Renal cortex interstitium (tissue), 15 donors: ENCODE measurements at places on chromosomes 3 and 15. TPM values are rescaled to one million over a fixed set of nuclear protein-coding genes. Genes with fewer than 3 reads are reported as not detected.

DNA sequence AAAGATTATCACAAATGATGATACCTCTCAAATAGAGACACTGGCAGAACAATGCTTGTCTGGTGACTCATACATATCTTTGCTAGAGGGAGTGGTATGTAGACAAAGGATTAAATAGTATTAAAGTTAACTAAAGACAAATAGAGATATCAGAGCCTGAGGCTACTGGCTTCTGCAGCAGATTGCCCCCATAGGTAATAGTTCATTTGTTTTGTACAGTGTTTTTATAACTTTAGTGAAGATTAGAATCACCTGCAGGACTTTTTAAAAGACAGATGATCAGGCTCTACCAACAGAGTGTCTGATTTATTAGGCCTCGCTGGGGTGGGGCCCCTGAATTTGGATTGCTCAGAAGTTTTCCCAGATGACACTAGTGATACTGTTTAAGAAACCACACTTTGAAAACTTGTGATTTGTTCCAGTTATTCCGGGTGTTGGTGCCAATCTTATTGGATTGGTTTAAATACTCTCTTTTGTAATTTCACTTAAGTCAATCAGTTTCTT is 96.4 kb downstream of the NAALADL2 start:
- no peak for DNase-seq

- DNase-seq, result no peak
These were observed 491.3 kb upstream of the AGTR1 start for GRCh38 chr3:148206446-148206845.

Gene TTBK2
- polyA plus RNA-seq, result 11.7 TPM

Gene GASK1A
- 5.6 TPM for polyA plus RNA-seq

DNA sequence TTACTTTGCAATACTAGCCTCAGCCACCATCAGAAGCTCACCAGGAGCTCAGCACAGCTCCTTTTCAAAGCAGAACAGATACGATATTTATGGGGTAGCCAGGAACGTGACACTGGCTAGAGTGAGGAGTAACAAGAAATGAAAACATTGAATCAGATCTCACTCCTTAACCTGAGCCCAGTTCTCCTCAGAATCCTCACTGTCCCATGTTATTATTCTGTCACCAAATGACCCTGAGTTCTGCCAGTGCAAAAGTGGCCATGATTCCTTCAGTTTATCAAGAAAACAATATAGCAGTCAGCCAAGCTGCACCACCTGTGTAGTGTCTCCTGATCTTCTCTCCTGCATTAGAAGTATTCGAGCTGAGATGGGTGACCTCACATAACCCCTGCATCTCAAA is 956.7 kb downstream of the TUSC7 start:
- no peak for DNase-seq

DNA sequence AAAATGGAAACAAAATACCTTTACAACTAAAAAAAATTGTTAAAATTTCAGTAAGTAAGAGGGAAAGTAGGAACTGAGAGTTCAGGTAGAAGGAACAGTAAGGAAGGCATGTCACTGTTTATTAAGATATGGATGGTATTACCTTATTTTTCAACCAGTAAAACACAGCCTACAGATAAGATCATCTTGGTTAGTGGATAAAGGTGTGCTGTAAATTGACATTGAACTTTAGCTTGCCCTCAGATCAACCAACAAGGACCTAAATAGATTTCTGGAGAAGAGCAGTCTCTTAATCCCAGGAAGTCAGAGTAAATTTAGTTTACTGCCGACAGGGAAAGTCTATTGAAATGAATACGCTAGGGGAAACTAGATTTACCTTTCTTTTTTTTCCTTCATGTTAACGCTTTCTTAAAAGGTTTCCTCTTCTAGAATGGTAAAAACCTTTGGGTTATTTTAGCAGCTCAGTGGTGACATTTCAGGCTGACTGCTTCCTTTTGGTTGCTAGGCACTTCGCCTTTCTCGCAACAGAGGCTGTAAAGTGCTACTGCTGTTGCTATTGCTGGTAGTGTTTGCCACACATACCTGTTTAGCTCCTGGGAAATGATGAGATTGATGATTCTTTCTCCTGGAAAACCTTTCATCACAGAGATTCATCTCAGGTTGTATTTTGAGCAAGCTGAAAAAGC is 12.9 kb downstream of the DZIP3 start:
- no peak for DNase-seq

GRCh38 chr15:39251413-39252133 is 329.3 kb upstream of the THBS1 start:
- DNase-seq, result no peak

- DNase-seq, result no peak
These were observed 198.5 kb downstream of the FOXP1 start for GRCh38 chr3:71384837-71385716.

GRCh38 chr3:125478326-125478725 is 41.7 kb downstream of the SNX4 start:
- DNase-seq, result no peak

- DNase-seq, result no peak
These were observed 4.8 kb downstream of the VWA5B2 start for GRCh38 chr3:184234224-184234623.

Gene TMEM212
- polyA plus RNA-seq, result 0.08 TPM

DNA sequence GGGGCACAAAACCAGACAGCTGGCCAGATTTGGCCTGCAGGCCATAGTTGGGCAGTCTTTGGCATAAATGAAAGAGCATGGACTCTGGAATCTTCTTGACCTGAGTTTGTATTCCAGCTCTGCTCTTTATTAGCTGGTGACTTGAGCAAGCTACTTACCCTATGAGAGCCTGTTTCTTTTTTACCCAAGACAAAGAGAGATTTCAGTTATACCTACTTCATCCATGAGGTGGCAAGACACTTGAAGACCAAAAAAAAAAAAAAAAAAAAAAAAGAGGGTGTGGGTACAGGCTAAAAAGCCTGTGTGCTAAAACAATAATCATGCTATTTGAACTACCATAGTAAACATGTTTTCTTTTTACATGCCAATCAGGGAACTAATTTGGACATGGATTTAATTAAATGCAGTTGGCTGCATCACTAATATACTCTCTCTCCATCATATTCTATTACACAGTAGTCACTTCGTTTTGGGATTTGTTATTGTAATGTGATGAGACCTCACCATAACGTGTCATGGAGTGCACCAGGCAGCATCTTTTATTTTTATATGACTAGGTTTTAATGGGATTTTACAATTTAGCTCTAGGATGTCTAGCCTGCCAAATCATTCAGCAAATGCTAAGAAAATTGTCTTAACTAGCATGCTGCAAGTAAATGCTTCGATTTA is 109.2 kb upstream of the FHIT start:
- no peak for DNase-seq

Gene C3orf20
- 0.32 TPM for polyA plus RNA-seq

GRCh38 chr3:139339219-139339906 is 4.5 kb upstream of the MRPS22 start:
- no peak for DNase-seq

DNA sequence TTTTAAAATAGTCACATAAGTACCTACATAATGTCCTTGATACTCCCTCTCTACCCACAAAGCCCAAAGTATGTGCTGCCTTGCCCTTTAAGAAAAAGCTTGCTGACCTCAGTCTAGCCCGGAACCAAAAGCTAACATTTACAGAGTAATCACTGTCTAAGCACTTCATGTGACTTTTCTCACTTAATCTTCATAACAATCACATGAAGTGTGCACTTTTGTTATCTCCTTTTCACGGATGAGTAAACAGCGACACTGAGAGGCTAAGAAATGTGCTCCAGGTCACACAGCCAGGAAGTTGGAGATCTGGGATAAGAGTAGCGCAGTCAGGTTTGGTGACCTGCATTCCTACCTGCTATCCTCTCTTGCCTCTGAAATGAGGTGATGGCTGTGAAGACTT is 194.0 kb downstream of the ITPR1 start:
- no peak for DNase-seq

DNA sequence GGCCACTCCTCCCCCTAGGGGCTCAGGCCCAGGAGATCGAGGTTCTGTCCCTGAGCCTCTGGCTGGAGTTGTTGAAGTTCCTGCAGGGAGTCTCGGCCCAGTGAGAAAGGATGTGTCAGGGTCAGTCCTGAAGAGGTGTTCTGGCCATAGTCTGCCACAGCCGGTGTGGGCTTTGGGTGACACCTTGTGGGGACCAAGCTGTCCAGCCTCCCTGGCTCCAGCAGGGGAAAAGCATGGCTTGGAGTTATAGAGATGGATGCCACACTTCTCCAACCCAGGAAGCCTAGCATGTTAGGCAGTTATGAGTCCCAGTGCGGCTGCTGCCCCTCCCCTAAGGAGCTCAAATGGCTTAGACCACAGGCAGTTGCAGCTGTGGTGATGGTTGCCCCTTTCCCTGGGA is 945.6 kb upstream of the GBE1 start:
- DNase-seq, result no peak

DNA sequence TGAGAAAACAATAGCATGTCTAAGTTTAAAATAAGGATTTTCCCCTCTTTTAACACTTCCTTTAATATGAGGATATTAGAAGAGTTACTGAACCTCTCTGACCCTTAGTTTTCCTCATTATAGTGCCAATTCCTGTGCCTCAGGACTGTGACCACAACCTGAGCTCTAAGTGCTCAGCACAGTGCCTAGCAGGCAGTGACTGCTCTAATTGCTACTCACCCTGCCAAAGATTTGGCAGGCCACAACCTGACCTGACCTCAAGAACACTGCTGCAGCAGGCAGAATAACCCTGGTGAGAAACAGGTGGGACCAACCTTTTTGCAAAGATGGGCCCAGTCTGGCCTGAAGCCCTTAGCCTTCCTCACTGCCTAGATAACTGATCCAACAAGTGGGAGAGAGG is 35.7 kb downstream of the NBEAL2 start:
- no peak for DNase-seq

DNA sequence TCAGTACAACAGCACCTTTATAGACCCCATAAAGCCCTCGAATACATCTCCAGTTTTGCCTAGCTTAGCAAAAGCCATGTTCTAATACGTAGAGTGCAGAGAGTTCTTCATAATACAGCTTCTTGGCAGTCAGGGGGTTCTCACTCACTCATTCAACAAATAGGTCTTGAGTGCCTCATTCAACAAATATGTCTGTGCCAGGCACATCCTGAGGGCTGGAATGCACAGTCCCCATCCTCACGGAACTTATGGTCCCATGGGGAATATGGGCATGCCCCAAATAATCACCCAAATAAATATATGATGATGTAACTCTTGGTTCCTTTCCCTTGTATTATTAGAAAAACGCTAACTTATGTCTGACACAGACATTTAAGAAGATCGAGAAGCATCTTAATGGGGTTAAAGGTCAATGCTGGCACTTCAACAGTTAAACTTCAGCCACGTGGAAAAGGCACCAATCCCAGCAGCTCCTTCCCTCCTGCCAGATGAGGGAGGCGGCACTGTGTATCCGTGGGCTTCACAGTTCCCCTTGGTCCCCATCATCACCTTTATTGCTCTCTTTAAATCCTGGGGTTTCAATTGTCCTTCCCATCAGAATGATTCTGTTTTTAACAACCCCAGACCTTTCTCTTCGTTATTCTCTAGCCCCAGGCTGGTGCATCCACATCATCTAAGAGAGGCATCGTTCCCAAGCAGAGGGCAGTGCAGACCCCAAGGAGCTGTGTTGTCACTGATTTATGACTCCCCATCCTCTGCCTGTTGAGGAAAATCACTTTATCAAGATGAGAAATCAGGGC is 18.9 kb upstream of the SEMA5B start:
- no peak for DNase-seq

GRCh38 chr15:72285402-72285801 is 13.0 kb upstream of the PARP6 start:
- no peak for DNase-seq

DNA sequence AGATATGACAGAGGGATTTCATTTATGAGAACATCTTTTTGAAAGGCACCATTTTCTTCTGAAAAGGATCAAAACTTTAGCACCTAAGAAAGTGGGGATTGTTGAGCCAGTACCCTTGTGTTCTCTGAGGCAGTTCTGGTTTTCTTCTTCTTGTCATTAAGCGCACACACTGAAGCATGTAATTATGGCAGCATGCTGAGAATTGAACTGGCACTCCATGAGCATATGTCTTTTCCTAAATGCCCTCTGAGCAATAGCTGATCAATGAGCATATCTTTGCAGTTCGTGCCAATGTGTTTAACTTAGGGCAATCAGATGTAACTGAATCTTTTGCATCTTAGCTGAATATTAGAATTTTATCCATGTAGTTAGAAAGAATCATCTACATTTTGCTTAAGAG is 53.9 kb upstream of the VGLL3 start:
- no peak for DNase-seq
